ENCODE measurements at places on chromosomes 4 and X.

- DNase-seq, result peak; percentile 39
Measured at GRCh38 chr4:69823481-69824186, 36.3 kb downstream of the SULT1E1 start.

GRCh38 chr4:5636766-5637670 is 71.3 kb downstream of the EVC2 start:
- no peak for DNase-seq

DNA sequence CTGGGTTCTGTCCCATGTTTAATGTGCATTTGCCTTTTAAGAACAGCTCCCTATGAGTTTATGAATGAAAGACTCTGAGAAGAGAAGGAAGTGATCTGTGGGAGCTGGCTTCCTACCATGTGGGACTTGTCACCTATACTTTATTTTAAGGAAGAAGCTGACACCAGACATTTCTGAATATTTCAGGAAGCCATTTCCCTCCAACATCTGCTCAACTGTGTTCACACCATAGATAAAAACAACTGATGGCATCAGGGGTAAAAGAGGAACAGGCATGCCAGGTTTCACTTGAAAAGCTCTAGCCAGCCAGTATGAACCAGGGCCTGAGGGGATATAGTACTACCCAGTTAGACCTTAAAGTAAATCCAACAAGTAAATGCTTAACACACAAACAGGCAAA is 116.0 kb downstream of the COL4A6 start:
- DNase-seq, result no peak

DNA sequence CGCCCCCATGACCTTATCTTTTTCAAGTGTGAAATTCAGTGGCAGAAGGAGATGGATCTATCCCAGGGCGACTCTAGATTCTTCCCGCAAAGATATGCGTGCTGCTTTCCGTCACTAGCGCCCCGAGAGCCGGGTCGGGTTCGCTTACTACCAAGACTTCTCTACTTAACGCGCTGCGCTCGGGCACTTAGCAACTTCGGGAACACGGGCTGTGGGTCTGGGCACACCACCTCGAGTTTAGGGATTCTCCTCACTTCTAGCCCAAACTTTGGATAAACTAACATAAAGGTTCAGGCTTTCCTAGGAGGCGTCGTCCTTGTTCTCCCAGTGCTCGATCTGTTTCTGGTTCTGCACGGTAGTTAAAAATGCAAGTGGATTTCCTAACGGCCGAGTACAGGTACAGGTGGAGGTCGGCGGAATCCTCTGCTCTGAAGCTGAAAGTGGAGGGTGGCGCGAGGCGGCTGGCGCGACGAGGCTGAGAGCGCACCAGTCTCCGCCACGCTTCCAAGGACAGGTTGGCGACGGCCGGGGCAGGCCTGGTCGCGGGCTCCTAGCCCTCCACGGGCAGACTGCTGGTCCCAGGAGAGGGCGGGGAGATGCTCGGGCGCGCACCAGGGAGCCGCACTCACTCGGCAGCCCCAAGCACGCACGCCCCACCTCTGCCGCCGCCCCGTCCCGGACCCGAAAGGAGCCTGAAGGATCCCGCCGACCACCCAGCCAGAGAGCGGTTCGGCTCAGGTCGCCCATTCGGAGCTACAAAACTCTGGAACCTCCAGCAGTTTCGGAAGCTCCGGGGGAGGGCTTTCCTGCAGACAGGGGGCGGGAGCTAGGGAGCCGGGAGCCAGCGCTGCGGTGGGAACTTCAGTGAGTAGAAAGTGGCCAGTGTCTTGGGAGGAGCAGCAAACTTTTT is 100.8 kb upstream of the TENM3 start:
- DNase-seq, result no peak

- DNase-seq, result no peak
Measured at GRCh38 chr4:172850838-172851237, 317.8 kb upstream of the GALNT7 start.

- no peak for DNase-seq
Measured at GRCh38 chrX:85378461-85378860, 1.0 kb downstream of the POF1B start.

DNA sequence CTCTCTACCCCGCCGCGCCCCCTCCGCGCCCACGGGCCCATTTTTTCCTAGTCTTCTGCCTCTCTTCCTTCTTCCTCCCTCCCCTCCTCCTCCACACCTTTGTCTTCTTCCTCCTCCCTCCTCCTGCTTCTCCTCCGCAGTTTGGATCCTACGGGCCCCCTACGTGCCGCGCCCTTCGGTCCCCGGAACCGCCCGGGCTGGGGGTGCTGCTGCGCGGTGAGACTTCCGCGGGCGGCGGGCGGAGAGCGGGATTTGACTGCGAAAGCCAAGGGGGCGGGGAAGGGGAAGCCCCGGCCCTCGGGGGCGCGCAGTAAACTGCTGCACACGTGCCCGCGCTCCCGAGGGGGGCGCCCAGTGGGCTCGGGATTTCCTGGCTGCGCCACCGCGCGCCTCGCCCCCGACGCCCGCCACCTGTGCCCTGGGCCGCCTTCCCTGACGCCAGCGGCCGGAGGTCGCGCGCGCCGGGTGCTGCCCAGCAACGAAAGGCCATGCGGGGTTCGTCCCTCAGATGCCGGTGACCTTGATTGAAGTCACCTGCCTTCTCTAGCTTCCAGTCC is 3.3 kb upstream of the NKX3-2 start:
- DNase-seq, result peak; percentile 34

GRCh38 chr4:118173126-118173525 is 138.8 kb downstream of the NDST3 start:
- no peak for DNase-seq

- DNase-seq, result peak; percentile 72
Measured at GRCh38 chr4:85607624-85608023, 132.7 kb downstream of the ARHGAP24 start.

DNA sequence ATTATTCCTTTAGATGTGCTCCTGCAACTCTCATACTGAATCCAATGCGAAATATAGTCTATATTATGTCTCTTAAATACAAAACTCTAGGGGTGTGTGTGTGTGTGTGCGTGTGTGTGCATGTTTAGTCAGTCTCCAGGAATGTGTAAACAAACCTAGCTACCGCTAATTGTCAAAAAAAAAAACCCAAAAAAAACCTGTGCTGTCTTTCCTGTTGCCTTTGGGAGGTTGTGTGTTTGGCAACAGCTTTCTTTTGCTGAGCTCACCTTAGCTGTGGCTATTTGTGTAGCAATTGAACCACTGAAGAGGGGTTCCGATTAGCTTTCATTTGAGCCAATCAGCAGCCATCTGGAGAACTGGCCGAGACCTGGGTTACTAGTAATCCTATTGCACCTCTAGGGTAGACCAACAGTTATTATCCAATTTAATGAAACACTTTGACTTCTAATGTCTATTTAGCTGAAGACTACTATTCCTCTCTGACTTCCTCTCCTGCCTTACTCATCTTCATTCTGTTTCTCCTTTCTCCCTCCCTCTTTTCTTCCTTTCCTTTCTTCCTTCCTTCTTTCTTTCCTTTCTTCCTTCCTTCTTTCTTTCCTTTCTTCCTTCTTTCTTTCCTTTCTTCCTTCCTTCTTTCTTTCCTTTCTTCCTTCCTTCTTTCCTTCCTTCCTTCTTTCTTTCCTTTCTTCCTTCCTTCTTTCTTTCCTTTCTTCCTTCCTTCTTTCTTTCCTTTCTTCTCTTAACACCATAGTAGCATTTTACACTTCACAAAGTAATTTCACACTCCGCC is 471.1 kb downstream of the GBA3 start:
- DNase-seq, result no peak

GRCh38 chr4:71680706-71681105 is 103.2 kb downstream of the GC start:
- DNase-seq, result no peak

GRCh38 chr4:45183905-45184304 is 457.5 kb upstream of the GNPDA2 start:
- DNase-seq, result no peak

DNA sequence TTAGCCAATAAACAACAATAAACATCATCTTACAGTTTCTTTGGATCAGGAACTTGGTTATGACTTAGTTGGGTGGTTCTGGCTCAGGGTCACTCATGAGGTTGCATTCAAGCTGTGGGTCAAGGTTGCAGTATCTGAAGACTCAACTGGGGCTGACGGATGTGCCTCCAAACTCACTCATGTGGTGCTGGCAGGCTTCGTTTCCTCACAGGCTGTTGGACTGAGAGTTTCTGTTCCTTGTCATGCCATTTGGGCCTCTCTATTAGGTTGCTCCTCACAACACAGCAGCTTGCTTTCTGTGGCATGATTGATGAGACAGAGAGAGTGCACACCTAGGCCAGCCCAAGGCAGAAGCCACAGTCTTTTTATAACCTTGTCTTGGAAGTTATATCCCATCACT is 20.7 kb downstream of the FRMPD3 start:
- no peak for DNase-seq

- peak; percentile 16 for DNase-seq
Measured at GRCh38 chr4:37946503-37947179, 13.6 kb upstream of the PTTG2 start.

GRCh38 chr4:71765350-71765749 is 18.5 kb downstream of the GC start:
- no peak for DNase-seq

GRCh38 chrX:46965125-46965758 is 53.0 kb downstream of the JADE3 start:
- no peak for DNase-seq

GRCh38 chr4:61204353-61205060 is 4.4 kb downstream of the ADGRL3 start:
- no peak for DNase-seq

- no peak for DNase-seq
Measured at GRCh38 chr4:85762529-85762871, 287.6 kb downstream of the ARHGAP24 start.

DNA sequence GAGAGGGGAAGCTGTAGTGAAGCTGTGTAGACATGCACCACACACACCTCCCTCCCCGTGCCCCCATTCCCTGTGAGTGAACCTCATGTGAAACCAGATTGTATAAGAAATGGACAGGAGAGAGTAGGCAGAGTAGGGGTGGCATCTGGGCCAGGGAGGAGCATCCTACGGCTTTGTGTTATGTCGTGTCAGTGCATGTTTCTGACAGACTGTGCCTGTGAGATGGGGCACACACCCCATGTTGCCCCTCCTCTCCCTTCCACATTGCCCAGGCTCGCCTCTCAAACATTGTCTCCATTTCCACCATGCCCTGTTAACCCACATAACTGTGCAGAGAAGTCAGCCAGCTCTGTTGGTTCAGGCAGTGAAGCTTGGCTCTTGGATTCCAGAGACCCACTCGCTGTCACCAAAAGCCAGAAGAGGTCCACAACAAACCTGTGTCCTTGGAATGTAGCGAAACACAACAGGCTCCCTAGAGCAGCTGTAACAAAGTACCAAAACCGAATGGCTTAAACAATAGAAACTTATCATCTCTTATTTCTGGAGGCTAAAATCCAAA is 56.1 kb downstream of the SLC9A6 start:
- no peak for DNase-seq

GRCh38 chrX:153703036-153703370 is 15.3 kb downstream of the SLC6A8 start:
- DNase-seq, result no peak

- DNase-seq, result no peak
Measured at GRCh38 chr4:108029016-108029720, 39.5 kb downstream of the HADH start.

GRCh38 chr4:105147016-105147552 is 408 bp downstream of the TET2 start:
- no peak for DNase-seq

DNA sequence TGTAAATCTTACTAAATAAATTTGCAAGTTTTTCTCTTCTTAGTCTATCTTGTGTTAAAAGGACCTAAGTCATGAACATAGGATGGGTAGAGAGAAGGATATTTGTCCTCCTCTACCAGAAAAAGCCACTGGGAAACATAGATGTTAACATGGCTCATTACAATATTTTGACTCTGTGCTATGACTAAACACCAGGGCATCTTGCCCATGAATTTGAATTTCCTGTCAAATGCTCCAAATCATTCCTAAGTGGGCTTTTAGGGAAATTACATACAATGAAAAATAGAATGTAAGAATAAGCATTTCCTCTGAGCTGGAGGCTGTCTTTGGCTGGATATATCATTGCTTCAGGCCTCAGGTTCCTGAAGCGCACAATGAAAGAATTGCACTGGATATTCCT is 39.1 kb downstream of the ANOS1 start:
- no peak for DNase-seq

DNA sequence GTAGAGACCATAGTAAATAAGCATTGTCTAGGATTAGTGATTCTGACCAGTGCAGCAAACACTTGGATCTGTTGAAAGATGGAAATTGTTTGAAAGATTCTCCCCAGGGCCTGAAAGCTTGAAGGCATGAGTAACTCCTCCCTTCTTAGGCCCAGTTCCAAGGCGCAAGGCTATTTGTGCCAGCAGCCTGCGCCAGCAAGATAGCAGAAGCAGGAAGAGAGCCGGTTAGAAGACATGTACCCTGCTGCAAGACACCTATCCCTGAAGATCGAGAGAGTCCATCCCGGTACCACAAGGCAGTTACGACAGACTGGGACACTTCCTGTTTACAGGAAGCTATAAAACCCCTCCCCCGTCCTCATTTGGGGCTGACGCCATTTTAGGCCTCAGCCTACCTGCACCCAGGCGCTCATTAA is 72.4 kb upstream of the JADE1 start:
- DNase-seq, result no peak

DNA sequence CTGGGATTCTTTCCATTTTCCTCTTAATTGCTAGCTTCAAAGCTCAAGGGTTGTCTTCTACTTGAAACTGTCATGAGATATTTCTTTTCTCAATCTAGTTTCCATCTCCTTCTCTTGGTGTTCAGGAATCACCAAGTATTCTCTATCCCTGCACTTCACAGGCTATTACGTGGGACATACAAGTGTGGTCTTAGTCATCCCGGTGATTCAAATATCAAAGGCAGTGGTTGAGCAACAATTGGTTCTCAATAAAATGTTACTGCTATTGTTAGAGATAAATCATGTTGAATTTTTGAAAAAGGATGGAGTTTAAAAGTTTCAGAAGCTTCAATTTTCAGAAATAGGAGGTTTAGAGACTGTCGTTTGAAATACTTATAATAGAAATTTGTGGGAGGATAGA is 812.9 kb downstream of the FSTL5 start:
- DNase-seq, result no peak

DNA sequence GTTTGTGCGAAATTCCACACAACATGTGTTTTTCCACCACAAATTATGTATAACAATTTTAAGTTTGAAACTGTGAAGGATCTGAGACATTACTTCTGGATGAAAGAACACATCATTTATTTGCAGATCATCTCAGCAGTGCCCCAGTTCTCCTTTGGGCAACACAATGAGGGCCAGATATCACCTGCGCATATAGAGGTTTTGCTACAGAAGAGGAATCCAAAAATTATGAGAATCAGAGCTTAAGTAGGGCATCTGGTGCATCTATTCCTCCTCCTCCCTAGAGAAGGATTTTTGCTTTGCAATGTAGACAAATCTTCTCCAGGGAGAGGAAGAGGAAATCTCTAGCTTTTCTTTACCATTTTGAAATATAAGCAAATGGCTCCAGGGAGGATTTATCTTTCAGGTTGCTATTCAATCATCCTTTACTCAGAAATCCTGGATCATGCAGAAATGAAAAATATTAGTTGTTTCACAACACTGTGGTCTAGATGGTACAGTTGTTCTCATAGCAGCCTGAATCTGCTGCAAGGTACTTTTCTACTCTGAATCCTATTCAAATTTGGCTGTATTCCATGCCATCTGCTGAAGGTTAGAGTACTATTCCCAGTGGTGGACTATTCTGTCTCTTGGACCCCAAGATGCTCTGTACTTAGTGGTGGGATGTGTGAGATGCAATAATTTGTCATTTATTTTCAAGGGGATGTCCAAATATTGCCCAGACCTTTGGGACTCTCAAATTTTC is 132.1 kb downstream of the SNCA start:
- DNase-seq, result no peak

- DNase-seq, result no peak
Measured at GRCh38 chrX:1885116-1885515, 270.3 kb downstream of the ASMT start.
